ENCODE measurements at places on chromosomes 16 and 17.

GRCh38 chr17:81930142-81931125, 2.9 kb upstream of the MAFG start:
- no peak for DNase-seq

GRCh38 chr17:65515959-65516948, 45.2 kb downstream of the AXIN2 start:
- DNase-seq, result no peak

- no peak for DNase-seq
Measured at GRCh38 chr17:9146064-9146463, 124.8 kb downstream of the NTN1 start.

GRCh38 chr16:74942977-74943918, 41.7 kb downstream of the WDR59 start:
- DNase-seq, result no peak

- DNase-seq, result no peak
Measured at GRCh38 chr16:16120382-16121184, 102.7 kb downstream of the ABCC6 start.

GRCh38 chr17:12664894-12665262, 812 bp upstream of the MYOCD start:
- no peak for DNase-seq

GRCh38 chr16:4679850-4680636, 13.3 kb upstream of the NUDT16L1 start:
- no peak for DNase-seq

DNA sequence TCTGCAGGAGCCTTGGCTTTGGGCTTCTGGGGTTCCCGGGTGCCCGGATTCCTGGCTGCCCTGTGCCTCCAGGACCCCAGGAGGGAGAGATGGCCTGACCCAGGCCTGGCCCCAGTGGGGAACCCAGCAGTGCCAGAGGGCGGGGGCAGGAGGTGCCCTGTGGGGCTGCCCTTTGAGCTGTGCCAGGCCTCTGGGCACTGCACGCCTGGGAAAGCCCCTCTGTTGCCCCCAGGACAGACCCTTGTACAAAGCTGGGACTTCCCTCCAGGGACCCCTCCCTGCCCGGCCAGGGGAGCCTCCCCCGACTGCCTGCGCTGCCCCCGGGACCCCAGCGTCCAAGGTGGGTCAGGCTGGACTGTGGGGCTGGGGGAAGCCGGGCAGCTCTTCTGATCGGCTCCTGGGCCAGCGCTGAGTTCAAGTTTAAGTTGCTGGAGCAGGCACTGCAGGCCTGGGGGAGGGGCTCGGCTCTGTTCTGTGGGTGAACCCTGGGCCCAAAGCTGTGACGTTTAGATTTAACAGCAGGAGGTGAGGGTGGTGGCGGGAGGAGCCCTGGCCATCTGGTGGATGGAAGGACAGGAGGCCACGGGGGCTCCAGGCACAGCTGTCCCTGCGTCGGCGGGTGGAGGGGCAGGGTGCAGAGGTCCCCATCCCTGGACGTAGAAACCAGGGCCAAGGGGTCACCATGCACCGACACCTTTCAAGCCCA, 27.6 kb upstream of the C1QTNF8 start:
- DNase-seq, result no peak

DNA sequence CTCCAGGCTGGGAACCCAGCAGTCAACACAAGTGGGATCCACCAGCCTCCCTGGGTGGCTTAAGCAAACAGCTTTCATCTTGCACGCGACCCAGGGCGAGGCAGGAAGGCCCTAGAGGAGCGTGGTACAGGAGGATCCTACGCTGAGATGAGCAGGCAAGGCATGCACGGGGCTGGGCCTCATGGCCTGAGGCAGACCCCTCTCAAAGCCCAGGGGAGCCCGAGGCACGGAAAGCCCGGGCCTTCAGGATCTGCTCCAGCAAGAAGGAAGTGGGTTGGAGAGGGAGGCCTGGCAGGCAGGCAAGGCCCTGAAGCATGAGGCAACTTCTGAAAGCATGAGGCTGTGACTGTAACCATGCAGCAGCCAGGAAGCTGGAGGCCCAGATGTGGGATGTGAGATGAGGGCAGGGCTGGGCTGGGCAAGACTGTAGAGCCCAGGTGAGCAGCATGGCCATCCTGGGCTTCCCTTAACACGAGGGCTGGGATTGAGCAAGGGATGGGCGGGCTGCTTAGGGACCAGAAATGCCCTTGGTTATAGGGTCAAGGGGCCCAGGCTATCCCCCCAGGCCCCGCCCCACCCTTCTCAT, 338.7 kb downstream of the C16orf95 start:
- no peak for DNase-seq

- DNase-seq, result no peak
Measured at GRCh38 chr17:83082909-83083367, 3.5 kb downstream of the METRNL start.

GRCh38 chr16:86089991-86090390, 191.0 kb downstream of the IRF8 start:
- DNase-seq, result no peak

- no peak for DNase-seq
Measured at GRCh38 chr17:67434061-67434525, 57.0 kb downstream of the PITPNC1 start.

- DNase-seq, result no peak
Measured at GRCh38 chr17:34741967-34742366, 162.6 kb downstream of the TMEM132E start.

GRCh38 chr17:17156511-17156910, 49.6 kb downstream of the PLD6 start:
- DNase-seq, result no peak

DNA sequence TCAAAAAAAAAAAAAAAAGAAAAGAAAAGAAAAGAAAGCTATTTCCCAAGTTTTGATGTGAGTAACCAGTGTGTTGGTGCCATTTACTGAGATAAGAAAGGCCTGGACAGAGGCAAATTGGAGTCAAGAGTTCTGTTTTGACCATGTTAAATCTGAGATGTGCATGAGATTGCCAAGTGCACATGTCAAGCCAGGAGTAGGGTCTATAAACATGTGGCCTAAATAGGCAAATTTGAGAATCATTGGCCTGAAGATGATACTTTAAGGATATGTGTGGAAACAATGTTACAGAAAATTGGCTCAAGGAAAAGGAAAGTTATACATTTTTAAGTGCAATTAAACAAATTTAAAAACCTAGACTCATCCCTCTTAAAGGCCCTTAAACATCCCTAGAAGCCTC, 15.3 kb upstream of the SMG1 start:
- no peak for DNase-seq

- no peak for DNase-seq
Measured at GRCh38 chr17:11807606-11808005, 189.7 kb downstream of the ZNF18 start.

GRCh38 chr17:4163951-4164350, 21.0 kb downstream of the CYB5D2 start:
- no peak for DNase-seq

GRCh38 chr16:84169765-84170310, 17.0 kb downstream of the TAF1C start:
- no peak for DNase-seq

- no peak for DNase-seq
Measured at GRCh38 chr17:82752371-82753200, 721 bp downstream of the TBCD start.

GRCh38 chr17:28738680-28739384, 5.0 kb upstream of the TRAF4 start:
- no peak for DNase-seq

GRCh38 chr17:56652628-56653027, 59.1 kb downstream of the NOG start:
- DNase-seq, result no peak

- DNase-seq, result no peak
Measured at GRCh38 chr17:50708050-50709000, 611 bp upstream of the ANKRD40 start.

DNA sequence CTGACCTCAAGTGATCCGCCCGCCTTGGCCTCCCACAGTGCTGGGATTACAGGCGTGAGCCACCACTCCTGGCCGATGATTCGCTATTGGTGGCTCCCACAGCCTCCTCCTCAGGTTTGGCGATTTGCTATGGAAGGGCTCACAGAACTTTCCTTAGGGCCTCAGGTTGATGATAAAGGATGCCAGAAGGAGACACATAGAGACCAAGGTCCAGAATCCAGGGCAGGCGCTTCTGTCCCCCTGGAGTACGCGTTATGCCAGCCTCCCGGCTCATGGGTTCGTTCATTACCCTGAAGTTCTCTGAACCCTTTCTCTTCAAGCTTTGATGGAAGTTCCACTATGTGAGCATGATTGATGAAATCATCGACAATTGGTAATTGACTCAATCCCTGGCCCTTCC, 19.9 kb downstream of the LGALS3BP start:
- no peak for DNase-seq

- DNase-seq, result no peak
Measured at GRCh38 chr16:19092653-19093410, 20.9 kb upstream of the ITPRIPL2 start.

DNA sequence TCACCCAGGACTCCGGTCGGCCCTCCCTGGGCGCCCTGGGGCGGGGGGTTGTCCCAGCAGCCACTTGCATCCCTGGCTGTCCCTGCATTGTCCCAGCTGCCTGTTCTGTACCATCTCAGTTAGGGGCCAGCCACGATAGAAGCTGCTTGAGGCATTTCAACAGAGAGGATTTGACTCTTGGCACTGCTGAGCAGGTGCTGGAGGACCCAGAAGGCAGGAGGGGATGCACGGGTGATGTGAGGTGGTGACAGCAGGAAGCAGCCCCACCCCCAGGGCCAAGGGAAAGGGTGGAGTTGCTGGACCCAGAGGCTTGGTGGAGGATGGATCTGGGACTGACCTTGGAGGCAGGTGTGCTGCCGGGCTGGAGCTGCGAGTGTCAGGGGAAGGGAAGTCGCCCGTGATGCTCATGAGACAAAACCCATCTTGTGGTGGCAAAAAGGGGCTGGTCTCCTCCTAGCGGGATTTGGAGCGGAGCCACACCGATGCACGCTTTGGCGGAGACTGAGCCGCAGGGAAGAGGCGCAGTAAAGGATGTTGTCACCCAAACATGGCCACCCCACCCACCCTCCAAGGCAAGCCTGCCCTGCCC, 188.0 kb upstream of the GSE1 start:
- DNase-seq, result no peak

- DNase-seq, result no peak
Measured at GRCh38 chr17:76968707-76969597, 100.7 kb downstream of the MGAT5B start.

DNA sequence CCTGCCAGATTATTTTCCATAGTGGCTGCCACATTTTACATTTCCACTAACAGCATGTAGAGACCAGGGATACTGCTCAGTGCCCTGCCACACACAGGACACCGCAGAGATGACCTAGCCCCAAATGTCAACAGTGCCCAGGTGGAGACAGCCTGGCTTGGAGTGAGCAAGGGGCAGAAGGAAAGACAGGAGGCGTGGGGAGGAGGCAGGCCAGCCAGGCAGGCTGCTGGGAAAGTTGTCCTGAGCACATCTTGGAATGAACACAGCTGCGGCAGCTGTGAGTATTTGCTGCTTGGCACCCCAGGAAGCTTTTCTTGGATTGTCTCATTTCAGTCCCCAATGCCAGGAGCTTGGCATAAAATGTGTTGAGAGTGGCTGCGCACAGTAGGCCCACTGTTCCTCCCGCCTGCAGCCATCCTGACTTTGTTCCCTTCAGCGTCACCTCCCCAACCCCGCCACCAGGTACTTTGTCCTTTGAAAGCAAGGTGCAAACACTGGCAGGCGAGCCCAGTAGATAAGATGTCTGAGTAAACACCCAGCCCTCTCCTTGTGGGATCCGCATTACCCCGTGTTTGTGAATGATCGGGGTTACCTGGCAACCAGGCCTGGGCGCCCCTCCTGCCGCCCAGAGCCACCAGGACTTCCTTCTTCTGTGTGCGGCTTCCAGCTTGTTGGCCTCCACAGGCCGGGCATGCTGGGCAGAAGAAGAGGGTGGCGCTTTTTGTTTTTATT, 114.0 kb downstream of the CMIP start:
- no peak for DNase-seq

DNA sequence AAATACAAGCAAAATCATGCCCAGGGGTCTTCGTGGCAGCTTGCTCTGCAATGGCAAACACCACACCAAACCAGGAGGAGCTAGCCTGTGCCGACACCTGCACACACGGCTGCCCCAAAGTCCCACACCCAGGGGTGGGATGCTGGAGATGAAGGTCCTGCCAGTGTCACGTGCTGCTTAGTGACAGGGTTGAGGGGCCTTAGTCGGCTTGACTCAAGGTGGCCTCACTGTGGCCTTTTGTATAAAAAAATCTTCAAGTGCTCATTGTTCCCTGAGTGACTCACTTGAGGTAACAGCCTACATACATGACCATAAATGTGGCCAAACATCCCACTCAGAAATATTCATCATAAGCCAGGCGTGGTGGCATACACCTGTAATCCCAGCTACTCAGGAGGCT, 7.3 kb downstream of the TRIM65 start:
- DNase-seq, result no peak

DNA sequence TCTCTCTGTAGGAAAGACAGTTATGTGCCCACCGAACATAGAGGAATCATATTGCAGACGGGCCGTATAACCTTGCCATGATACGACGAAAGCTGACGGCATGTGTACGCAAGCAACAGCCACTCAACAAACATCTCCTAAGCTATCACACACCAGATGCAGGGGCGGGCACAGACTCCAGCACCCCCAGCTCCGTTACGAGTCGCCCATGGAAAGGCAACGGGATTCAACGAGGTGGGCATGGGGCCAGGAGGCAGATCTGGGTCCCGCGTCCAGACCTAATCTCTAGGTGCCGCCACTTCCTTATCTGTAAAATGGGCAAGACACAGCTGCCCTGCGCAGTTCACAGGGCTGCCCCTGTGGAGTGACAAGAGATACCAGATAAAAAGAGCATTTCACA, 35.6 kb downstream of the ABR start:
- no peak for DNase-seq

DNA sequence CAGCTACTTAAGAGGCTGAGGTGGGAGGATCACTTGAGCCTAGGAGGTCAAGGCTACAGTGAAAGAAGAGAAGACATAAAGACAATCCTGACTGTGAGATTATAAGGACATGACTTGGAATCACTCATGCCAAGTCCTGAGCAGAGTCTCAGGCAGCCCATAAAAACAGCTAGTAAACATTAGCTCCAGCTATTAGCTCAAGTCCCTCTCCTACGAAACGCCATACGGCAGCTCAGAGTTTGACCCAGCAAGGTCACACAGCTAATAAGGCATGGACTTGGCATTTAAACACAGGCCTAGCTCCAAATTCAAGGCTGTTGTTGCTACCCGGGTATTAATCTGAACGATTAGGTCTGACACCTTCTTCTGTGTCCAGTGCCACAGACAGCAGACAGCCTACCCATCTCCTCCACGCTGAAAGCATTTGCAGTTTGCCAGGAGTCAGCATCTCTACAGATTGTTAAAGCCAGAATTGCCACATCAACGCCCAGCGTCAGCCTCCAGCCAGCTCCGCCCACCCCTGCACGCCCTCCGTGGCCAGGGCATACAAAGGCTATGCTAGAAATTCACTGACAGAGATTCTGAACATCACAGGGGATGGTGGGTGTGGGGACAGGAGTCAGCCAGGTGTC, 9.9 kb upstream of the TMEM114 start:
- no peak for DNase-seq

GRCh38 chr16:79493911-79494310, 106.6 kb downstream of the MAF start:
- DNase-seq, result no peak
